ENCODE measurements at places on chromosomes 11 and 22.

DNA sequence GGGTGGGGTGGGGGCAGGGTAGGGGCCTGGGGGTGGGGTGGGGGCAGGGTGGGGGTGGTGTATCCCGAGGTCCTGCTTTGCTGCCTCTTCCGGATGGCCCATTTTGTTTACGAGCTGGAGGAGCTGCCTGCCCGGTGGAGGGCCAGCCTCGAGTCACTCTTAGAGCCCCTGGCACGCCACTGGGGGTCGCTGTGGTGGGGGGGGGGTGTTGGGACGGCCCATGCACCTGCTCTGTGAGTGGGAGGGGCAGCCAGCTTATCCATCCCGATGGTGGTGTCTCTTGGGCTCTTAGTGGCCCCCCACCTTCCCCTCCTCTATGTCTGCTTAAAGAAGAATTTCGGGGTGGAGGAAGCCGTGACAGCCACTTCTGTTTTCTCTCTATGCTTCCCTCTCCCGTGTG lies 24.6 kb downstream of the MRGPRD start:
- DNase-seq = no peak

GRCh38 chr11:86245369-86246292 lies 1.1 kb downstream of the EED start:
- DNase-seq = no peak

DNA sequence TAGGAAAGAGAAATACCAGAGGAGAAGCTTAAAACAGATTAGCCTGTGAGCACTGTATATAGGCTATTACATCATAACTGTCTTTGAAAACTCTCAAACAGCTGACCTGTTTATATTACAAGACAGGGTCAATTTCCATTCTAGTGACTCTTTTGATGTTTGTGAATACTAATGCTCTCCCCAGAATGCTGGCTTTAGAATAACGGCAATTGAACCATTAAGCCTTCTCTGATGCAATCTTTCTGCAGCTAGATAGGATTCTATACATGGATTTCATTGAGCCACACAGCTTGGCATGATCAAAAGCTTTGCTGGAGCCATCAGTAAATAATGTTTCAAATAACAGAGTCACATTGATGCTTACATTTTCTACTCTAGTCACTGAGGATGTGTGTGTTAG lies 122.7 kb upstream of the FAT3 start:
- no peak for DNase-seq

GRCh38 chr11:131724436-131724975 lies 354.1 kb downstream of the NTM start:
- DNase-seq = no peak

GRCh38 chr11:133966172-133966651 lies 9.4 kb upstream of the IGSF9B start:
- DNase-seq = no peak

GRCh38 chr11:68397256-68397655 lies 63.3 kb upstream of the PPP6R3 start:
- no peak for DNase-seq

- DNase-seq = no peak
These were observed 17.7 kb downstream of the VWCE start for GRCh38 chr11:61277186-61278000.
